ENCODE measurements at places on chromosomes 2 and 18.

GRCh38 chr18:22844628-22845027, 88.5 kb upstream of the RBBP8 start:
- DNase-seq, result no peak

- no peak for DNase-seq
These were observed 122.6 kb upstream of the FAM117B start for GRCh38 chr2:202512176-202512575.

DNA sequence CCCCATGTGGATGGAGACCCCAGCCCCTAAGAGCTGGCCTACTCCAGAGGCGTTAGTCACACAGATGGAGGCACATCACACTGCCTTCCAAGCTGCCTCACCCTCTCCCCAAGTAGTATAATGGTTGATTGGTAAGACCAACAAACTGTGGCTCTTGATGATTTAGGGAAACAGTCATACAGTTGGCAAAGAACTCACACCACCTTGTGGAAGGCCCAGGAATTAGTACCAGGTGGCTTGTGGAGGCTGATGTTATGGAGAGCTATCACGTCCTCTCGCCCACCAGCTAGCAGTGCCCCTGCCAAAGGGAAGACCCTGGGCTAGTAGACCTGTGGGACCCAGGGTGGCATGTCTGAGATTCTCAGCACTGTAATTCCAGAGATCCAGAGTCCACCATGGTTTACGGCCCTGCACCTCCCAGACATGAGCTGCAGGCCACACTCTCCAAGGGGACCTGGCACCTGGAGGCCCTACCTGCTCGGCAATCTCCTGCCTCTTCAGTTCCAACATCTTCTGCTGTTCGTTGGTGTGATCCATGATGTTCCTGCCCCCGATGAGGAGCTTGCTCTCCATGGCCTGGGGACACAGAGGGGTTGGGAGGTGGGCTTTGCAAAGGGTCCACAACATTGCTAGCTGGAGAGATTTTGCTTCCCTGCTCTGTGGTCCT, 26.3 kb downstream of the KIF3C start:
- DNase-seq, result no peak

- no peak for DNase-seq
These were observed 45.7 kb upstream of the RAPH1 start for GRCh38 chr2:203580844-203581243.

GRCh38 chr18:57801761-57802212, 1.3 kb downstream of the ATP8B1 start:
- DNase-seq, result no peak

DNA sequence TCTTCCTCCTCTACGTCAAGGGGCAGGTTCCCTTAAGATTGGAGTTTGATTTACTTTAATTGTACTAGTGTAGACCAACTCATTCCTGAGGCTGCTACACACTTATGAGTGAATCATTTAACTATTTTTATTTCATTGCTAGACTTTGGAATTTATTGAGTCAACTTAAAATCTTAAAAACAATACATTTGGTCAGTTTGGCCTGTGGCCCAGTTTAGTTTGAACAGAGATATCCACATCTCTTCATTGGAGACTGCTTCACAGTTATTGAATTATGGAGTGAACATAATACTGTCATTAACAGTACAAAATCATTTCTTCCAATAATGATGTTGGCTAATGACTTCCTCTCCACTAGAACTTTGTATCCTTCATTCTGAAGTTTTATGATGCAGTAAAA, 34.5 kb upstream of the STPG4 start:
- DNase-seq, result no peak

DNA sequence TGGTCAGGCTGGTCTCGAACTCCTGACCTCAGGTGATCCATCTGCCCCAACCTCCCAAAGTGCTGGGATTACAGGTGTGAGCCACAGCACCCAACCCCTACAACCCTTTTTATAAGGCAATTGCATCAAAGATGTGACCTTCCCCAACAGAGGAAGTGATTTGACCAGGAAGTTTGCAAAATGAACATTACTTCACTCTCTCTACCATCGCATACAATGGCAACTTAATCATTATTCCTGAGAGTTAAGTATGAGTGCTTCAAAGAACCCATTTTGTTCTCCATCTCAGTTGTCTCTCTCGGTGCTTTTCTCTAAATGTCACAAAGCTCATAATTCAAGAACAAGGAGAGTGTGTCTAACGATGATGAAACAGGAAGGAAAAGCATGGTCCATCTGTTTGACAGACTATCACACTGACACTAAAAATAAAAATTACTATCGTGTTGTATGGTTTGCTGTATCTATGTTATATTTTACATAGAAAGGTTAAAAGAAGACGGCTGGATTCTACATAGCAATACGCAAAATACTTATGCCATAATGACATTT, 18.1 kb upstream of the CREG2 start:
- no peak for DNase-seq

All from progenitor cell of endocrine pancreas (in vitro differentiated cells).